ENCODE measurements at places on chromosomes 2 and 18.

- no peak for DNase-seq
These were observed 46.7 kb downstream of the NDUFA10 start for GRCh38 chr2:239978411-239978810.

DNA sequence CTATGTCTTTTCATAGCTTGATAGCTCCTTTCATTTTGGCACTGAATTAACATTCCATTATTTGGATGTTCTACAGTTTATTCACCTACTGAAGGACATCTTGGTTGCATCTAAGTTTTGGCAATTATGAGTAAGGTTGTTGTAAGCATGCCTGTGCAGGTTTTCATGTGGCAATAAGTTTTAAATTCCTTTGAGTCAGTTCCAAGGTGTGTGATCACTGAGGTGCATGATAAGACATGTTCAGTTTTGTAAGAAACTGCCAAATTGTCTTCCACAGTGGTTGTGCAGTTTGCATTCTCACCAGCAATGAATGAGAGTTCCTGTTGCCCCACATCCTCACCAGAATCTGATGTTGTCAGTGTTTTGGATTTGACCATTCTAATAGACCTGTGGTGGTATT, 24.2 kb downstream of the XDH start:
- no peak for DNase-seq

DNA sequence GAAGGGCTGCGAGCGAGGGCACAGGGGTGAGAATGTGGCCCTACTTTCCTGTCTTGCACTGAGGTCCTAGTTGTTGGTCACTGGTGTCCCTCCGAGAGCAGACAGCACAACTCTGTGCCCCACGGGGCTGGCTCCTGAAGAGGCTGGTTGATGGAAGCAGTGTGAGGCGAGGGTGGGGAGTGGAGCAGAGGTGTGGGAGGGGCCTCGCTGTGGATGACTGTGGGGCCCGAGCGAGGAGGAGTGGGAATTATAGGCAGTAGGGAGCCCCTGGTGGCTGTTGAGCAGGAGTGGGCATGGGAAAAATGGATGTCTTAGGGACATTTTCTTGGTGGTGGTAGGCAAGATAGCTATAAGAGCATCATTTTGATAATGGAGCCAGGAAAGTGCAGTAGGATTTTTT, 660.5 kb upstream of the HS6ST1 start:
- DNase-seq: no peak

- DNase-seq: no peak
These were observed 115.7 kb downstream of the VIT start for GRCh38 chr2:36812196-36812595.

DNA sequence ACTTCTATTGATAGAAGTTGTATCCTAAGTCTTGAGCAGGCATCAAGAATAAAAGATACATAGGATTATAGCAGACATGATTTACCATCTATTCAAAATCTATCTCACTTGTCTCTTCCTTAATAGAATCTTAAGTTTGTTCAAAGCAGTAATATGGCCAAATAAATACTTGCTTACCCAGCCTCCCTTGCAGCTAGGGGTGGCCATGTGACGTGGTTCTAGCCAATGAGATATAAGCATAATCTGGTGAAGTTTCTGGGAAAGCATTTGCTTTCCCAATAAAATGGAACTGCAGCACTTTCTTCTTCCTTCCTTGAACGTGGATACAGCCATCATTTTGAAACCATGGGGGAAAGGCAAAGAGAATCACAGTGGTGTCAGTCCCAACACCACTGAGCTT, 33.7 kb upstream of the SLC1A4 start:
- DNase-seq: no peak

GRCh38 chr2:232412986-232413385, 6.3 kb downstream of the ALPG start:
- no peak for DNase-seq

DNA sequence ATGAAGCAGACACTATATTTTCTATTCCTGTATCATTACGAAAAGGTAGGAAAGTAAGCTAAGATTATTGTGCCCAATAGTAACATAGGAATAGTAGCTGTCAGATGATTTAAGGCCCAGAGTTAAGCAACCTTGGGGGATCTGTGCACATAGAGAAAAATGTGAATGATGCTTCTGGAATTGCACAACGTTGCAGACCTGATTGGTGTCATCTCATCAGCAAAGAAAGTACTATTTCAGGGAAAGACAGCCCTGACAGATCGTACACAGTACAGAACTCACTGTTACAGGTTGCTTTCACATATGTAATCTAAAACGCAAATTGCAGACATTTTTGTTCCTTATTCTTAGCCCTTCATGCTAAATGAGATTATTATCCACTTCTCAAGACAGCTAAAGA, 535.9 kb downstream of the TRIB2 start:
- no peak for DNase-seq

Measured in LNCaP clone FGC (cell line).